Breast epithelium (tissue), 4 donors: ENCODE measurements at places on chromosomes 3 and 15.

DNA sequence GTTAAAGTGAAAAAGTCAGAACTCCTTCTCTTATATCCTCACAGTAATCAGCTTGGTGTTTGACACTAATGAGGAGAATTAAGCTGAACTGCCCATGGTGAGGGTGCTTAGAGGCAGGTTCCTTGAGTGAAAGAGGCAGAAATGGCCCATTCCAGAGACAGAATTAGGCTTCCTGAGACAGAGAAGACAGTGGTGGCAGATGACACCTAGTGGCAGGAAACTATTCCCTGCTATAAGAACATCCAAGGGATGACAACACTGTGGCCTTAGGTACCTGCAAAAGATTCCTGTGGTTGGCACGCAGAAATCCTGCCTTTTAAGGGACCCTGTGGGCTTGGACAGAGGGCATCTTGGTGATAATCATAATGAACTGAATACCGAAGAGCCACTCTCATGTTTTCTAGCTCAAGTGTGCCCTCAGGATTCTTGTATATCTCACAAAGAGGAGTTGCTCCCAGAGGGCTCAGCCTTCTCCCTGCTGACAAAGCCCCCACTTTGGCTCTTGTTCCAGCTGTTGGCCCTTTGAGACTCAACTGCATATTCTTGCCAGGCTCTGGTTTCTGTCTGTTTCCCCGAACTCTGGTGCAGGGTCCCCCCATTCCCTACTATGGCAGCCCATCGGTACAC lies 56.0 kb downstream of the KBTBD12 start:
- peak; percentile 23 for DNase-seq

- DNase-seq, result no peak
These were observed 26.8 kb upstream of the RPL29 start for GRCh38 chr3:52022323-52023100.

DNA sequence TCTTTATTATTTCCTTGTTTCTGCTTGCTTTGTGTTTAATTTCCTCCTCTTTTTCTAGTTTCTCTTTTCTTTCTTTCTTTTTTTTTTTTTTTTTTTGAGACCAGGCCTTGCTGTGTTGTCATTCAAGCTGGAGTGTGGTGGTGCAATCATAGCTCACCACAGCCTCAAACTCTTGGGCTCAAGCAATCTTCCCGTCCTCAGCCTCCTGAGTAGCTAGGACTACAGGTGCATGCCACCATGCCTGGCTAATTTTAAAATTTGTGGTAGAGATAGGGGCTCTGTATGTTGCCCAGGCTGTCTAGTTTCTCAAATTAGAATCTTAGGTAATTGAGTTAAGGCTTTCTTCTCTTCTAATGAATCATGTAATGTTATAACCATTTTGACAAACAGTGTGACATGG lies 22.4 kb downstream of the SLMAP start:
- no peak for DNase-seq

- no peak for DNase-seq
These were observed 203.6 kb downstream of the AKAP13 start for GRCh38 chr15:85583923-85584390.

GRCh38 chr15:47870300-47870955 lies 153.1 kb downstream of the SEMA6D start:
- DNase-seq, result no peak

- DNase-seq, result no peak
These were observed 12.4 kb downstream of the GNB4 start for GRCh38 chr3:179438841-179439240.

DNA sequence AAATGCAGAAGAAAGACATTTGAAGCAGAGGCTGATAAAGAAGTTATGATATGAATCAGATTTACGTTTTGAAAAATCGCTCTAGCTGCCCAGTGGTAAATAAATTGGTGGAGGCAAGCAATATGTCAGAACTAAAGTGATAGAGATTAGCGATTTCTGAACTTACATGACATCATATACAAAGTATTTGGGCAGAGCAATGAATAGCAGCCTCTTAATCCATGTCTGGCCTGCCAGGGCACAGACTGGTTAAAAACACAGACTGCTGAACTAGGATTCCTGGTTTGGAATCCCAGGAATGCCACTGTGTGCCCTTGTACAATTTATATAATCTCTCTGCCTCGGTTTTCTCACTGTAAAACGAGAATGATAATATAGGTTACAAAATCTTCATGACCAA lies 243.1 kb upstream of the SETMAR start:
- DNase-seq, result no peak

DNA sequence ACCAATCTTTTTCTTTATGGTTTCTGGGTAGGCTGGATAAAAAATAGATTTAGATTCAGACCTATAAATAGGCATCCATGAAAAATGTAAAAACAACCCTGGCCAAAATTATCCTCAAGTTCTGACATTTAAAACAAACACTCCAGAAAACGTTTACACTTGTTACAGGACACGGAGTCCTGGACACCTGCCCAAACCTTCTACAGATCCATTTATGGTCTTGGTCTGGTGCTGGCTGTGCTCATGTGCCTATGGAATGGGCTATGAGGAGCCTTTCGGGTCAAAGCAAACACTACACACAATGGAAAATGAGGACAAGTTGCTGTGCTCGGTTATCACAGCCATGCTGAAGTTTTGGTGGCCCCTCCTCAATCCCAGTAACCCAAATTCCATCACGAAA lies 108.1 kb downstream of the PDZRN3 start:
- DNase-seq, result no peak

DNA sequence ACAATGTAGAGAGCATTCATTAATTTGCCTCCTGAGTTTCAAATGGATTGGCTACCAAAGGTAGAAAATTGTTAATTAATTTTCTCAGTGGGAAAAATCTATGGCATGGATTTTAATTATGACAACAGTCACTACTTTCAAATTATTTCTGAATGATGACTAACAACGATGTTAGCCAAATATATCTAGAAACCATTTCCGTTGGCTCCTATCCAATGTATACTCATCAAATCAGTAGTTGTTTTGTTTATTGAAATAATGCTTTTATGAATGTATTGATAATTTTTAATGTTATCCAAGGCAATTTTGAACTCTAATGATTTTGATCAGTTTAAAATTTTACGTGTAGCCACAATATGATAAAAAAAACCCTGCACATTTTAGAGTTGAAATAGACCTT lies 333.4 kb downstream of the NAALADL2 start:
- no peak for DNase-seq

GRCh38 chr3:128824132-128824850 lies 55.1 kb upstream of the ACAD9 start:
- no peak for DNase-seq

- no peak for DNase-seq
These were observed 58.9 kb upstream of the CNTN3 start for GRCh38 chr3:74673326-74673725.

- DNase-seq, result no peak
These were observed 2.8 kb downstream of the BTLA start for GRCh38 chr3:112496366-112497067.

DNA sequence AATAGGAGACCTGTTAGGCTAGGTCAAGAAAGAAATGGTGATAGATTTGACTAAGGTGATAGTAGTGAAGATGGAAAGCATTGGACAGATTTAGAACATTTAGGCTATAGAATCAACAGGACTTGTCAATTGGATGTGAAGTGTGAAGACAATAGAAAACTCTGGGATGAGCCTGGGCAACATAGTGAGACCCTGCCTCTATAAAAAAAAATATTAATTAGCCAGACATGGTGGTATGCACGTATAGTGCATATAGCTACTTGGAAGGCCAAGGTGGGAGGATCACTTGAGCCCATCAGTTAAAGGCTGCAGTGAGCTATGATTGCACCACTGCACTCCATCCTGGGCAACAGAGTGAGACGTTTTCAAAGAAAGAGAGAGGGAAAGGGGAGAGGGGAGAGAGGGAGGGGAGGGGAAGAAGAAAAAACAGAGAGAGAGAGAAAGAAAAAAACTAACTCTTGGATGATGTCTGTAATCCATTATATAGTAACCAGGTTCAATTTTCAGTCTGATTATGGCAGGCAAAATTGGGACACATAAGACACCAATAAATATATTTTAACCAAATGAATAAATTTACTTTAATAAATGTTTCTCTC lies 9.6 kb downstream of the SENP8 start:
- DNase-seq, result no peak

GRCh38 chr3:31382856-31383255 lies 149.9 kb upstream of the STT3B start:
- no peak for DNase-seq

- DNase-seq, result no peak
These were observed 939.2 kb downstream of the NAALADL2 start for GRCh38 chr3:175798326-175798725.

- peak; percentile 64 for DNase-seq
These were observed 9.1 kb downstream of the GHRL start for GRCh38 chr3:10283638-10284037.

- DNase-seq, result no peak
These were observed 94.9 kb upstream of the NSMCE3 start for GRCh38 chr15:29364426-29365078.

DNA sequence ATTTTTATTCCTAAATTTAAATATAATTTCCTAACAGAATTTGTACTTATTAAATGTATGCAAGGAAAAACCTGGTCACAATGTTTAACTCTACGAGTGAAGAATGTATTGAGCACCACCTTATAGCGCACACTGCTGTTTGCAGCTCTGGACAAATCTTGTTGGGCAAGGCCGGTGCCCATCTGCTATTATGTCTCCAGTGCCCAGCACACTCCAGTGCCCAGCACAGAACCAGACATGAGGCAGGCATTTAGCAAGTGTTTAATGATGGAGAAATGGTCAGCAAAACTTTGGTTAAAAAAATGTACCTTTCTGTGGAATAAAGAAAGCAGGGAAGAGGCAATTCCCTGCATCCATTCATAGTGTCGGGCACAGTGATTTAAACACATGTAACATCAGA lies 254.7 kb upstream of the TRIM42 start:
- DNase-seq, result no peak

GRCh38 chr15:83430441-83430840 lies 16.7 kb upstream of the SH3GL3 start:
- no peak for DNase-seq

GRCh38 chr3:52367891-52368880 lies 52.1 kb downstream of the DNAH1 start:
- DNase-seq, result no peak

GRCh38 chr15:85771271-85771670 lies 23.5 kb downstream of the KLHL25 start:
- no peak for DNase-seq

GRCh38 chr3:165837058-165837525 lies at the start of gene BCHE:
Gene BCHE, minus strand, starts transcription at chr3:165837423. Its CDS starts 6,390 bp downstream, at chr3:165831033.
- DNase-seq, result no peak

DNA sequence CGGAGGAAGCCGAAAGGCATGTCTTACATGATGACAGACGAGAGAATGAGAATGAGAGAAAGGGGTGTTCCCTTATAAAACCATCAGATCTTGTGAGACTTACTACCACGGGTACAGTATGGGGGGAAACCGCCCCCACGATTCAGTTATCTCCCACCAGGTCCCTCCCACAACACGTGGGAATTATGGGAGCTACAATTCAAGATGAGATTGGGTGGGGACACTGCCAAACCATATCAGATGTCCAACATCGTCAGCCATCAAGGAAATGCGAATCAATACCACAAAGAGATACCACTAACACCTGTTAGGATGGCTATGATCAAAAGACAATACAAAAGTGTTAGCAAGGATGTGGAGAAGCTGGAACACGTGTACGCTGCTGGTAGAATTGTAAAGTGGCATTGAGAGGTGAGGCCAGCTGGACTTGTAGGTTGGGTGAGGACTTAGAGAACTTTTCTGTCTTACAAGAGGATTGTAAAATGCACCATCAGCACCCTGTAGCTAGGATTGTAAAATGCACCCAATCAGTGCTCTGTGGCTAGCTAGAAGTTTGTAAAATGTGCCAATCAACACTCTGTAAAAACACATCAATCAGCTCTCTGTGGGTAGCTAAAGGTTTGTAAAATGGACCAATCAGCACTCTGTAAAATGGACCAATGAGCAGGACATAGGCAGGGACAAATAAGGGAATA lies 37.5 kb downstream of the VGLL4 start:
- DNase-seq, result no peak

- peak; percentile 44 for DNase-seq
These were observed at the start of gene SPESP1 for GRCh38 chr15:68930268-68931022. Gene SPESP1, plus strand, starts transcription at chr15:68930525. Its CDS starts 129 bp downstream, at chr15:68930654.

- DNase-seq, result no peak
These were observed 149.3 kb upstream of the NSMCE3 start for GRCh38 chr15:29418931-29419330.

- DNase-seq, result no peak
These were observed 12.8 kb upstream of the RFT1 start for GRCh38 chr3:53142986-53143385.

GRCh38 chr3:24802614-24803013 lies 308.0 kb upstream of the THRB start:
- no peak for DNase-seq

GRCh38 chr3:184715943-184716621 lies 4.2 kb upstream of the MAGEF1 start:
- no peak for DNase-seq

DNA sequence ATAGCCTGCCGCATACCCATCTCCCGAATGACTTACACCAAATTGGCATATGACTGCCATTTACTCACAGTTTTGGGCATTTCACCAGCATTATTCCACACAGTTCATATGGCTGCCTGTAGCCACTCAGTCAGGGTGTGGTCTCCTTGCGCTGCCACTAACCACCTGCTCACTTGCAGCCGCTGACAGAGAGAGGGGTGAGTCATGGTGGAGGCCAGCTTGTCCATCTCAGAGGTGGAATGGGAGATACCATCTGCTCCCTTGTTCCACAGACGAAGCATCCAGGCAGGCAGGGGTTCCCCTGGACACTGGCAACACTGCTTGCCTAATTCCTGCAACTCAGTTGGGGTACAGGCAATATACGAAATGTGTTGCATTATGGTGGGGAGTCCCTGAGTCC lies 15.6 kb downstream of the CCRL2 start:
- no peak for DNase-seq

GRCh38 chr15:29100486-29101000 lies 169.1 kb downstream of the NSMCE3 start:
- DNase-seq, result no peak

DNA sequence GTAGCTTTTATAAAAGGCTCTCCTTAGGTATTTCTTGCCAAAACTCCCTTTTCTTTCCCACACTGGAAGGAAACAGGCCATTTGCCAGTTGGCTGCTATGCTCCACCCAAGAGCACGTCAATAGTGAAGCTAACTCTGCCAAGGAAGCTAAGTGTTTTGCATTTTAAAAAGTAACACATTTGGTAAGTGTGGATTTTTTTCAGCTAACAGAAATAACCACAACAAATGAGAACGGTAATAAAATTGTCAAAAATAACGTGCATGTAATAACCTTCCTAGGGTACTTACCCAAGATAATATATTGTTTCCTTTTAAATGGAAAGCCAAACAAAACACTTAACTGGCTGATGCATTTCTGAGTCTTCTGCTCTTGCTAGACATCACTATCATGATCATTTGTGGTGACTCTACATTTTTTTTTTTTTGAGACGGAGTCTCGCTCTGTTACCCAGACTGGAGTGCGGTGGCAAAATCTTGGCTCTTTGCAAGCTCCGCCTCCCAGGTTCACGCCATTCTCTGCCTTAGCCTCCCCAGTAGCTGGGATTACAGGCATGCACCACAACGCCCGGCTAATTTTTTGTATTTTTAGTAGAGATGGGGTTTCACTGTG lies 4.6 kb downstream of the DPP8 start:
- no peak for DNase-seq

- no peak for DNase-seq
These were observed 348.1 kb downstream of the LSAMP start for GRCh38 chr3:116097226-116097625.

- no peak for DNase-seq
These were observed 939.7 kb downstream of the NSUN3 start for GRCh38 chr3:95002438-95003046.

GRCh38 chr3:46517016-46517783 lies 19.4 kb downstream of the RTP3 start:
- DNase-seq, result no peak
